ENCODE measurements at places on chromosomes 5 and 9.

- DNase-seq, result no peak
Observed at GRCh38 chr5:3324421-3325101, 271.1 kb upstream of the IRX1 start.

DNA sequence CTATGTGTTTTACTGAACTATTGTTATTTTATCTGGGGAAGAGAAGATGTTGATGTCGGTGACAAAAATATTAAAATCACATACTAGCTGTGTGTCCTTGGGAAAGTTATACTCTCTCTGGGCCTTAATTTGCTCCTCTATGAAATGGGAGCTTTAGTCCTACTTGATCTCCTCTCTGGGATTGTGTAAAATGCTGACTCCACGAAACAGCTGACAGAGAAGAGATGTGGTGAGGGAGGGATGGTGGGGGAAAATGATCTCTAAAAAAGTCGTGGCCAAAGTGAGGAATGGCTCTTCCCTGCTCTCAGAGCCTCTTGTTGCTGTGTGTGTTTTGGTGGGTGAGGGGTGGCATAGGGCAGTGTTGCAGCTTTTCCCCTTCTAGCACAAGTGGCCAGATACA lies 173.7 kb downstream of the MELK start:
- no peak for DNase-seq

DNA sequence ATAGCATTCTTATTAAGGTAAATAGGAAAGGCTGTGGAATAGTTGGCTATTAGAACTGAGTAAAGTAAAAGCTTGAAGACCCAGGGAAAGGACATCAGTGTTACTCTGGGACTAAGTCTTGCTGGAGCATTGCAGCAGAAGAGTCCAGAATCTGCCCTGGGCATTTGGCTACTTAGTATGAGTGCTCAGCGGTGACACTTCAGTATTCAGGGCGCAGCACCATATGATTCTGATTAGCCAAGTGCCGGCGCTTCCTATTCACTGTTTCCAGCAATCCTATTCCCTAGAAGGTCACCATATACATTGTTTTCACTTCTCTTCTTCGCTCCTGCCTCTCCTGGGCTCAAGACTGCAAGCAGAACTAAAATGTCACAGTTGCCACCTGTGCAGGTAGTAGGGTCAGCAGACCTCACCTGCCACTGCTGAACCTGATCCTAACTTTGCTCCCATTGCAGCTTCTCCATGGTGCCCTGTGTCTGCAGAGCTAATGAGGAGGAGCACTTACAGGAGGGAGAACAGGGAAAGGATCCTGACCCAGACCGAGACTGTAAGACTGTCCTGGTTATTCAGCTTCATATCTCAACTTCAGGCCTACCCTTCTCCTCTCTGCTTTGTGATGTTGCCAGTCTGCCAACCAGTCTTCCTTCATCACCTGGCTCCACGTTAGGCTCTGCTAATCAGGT lies 313.6 kb upstream of the PIK3R1 start:
- no peak for DNase-seq

DNA sequence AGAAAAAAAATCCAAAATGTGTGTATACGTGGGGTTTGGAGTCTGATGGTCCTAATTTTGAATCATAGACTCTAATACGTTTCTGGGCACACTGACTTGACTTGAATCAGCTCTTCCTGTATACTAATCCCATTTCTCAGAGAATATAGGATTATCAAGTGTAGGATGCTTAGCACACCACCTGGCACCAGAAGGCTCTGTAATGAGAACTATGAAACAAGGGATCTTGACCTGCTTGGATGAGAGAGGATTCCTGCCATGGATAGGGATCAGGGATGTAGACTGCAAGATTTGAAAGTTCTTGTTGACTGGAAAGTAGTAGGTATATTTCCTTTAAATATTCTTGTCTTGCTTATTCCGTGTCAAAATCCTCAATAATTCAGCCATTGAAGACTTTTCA lies 7.8 kb downstream of the HSPA4 start:
- DNase-seq, result no peak

DNA sequence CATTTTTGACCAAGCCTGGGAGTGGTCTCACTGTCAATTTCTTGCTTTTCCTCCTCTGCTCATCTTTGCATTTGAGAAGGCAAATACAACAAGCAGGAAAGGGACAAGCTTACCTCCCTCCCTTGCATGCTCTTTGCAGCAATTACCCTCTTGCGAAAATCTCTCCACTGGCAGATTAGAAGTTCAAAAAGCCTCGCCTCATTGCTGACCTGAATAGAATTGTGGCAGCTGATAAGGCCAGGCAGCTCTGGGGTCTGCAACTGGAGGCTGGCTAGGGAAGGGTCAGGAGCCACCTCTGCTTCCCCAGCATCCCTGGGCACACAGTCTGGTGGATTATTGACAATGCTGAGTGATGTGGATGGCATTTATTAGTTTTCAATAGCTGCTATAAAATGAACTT lies 362.3 kb upstream of the KIF2A start:
- no peak for DNase-seq

- DNase-seq, result no peak
Observed at GRCh38 chr9:72599874-72600534, 78.6 kb downstream of the TMC1 start.

DNA sequence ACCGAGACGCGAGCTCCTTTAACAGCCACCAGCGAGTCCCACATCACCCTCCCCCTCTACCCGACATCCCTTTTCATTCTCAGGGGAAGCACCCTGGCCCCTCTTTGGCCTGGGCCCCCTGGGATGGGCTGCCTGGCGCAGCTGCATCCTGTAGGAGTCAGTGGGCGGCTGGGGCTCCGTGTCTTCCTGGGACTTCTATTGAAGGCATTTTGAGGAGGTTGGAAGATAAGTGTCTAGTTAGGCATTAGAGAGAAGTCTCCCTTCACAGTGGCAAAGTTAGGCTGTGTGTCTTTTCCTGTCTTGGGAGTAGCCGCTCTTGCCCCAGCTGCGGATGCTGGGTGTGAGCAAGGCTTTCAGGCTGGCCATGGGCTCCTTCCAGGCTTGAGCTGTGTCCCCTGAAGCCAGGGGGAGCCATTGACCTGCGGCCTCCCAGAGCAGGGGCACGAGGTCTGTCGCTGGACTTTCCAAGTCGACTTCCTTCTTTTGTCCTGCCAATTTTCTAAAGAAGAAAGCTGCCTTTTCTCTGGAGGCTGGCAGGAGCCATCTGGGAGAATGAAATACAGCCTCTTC lies 18.6 kb upstream of the NKD2 start:
- DNase-seq, result no peak

GRCh38 chr5:149426931-149427330 lies 47.8 kb upstream of the IL17B start:
- DNase-seq, result no peak

- no peak for DNase-seq
Observed at GRCh38 chr5:156836846-156837245, 13.2 kb upstream of the PPP1R2B start.

GRCh38 chr5:115770466-115770865 lies 46.0 kb downstream of the CDO1 start:
- no peak for DNase-seq

GRCh38 chr5:80067016-80067415 lies 31.9 kb downstream of the THBS4 start:
- no peak for DNase-seq

- DNase-seq, result no peak
Observed at GRCh38 chr9:13171261-13171660, 108.2 kb downstream of the MPDZ start.

- DNase-seq, result no peak
Observed at GRCh38 chr9:109307380-109308240, 13.2 kb downstream of the EPB41L4B start.

DNA sequence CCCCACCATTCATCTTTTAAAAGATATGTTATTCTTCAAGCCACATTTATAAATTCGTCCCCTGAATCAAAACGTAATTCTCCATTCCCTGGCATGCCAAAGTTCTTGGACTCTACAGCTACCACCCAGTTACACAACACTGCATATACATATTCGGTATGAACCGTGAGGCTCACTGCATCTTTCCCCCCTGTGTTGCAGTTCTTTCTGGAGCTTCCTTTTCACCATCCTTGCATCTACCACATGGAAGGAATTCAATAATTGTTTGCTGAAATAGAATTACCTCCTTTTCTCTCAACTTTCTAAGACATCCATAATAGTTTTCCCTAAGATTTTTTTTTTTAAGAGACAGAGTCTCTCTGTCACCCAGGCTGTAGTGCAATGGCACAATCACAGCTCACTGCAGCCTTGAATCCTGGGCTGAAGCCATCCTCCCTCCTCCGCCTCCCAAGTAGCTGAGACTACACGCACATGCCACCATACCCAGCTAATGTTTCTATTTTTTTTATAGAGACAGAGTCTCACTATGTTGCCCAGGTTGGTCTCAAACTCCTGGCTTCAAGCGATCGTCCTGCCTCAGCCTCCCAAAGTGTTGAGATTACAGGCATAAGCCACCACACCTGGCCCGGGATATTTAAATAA lies 3.3 kb downstream of the LPAR1 start:
- DNase-seq, result no peak

DNA sequence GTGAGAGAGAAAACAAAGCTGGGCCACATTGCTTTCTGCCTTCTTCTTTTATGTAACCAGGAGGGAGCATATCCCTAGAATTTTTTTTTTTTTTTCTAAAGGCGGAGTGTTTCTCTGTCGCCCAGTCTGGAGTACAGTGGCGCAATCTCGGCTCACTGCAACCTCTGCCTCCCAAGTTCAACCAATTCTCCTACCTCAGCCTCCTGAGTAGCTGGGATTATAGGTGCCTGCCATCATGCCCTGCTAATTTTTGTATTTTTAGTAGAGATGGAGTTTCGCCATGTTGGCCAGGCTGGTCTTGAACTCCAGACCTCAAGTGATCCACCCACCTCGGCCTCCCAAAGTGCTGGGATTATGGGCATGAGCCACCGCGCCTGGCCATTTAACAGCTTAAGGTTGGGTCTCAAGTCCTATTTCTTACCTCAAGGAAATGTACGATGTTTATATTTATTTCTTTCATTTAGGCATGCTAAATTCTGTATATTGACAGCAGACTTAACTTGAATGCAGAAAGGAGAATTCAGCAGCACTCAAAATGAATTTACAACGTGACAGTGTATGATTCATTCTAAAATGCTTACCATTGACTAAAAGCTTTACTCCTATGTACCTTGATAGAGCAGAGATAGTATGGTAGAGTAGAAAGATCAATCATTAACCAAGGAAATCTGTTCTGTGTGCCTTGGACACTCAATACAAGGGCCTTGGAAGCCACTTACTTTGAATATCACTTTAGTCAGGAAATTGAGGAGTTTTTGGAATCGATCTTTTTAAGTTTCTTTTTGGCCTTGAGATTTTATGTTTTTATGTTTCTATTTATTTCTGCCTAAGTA lies 100.9 kb downstream of the F2RL2 start:
- no peak for DNase-seq

- no peak for DNase-seq
Observed at GRCh38 chr5:160905285-160905684, 53.3 kb upstream of the ATP10B start.

DNA sequence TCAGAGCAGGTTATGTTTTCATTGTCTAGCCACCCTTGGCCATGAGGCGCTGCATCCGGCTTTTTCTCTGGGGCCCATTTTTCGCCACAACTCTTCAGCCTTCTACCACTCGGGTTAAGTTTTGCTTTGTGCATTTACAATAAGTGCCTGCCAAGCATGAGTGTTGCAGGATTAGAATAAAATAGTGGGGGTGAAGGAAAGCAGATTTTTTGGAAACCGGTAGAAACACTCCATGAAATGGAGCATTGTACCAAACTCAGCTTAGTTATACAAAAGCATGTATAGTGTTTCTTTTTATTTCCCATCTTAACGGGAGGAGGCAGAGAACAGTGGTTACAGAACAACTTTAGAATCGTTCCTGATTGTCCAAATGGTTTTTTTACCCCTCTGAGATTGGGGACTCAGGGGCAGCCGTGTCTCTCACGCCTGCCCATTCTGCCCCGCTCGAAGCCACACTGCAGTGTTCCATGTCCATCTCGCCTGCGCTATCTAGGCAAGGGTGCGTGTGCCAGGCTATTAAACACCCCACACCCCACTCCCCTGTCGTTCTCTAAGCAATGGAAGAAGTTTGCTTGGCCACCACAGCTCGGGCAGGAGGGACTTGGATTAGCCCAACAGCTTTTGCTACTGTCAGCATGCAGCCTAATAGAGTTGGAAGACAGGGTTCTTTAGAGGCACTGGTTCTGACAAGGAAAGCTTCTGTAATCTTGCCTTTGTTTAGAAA lies 268.8 kb upstream of the WWC1 start:
- DNase-seq, result no peak

DNA sequence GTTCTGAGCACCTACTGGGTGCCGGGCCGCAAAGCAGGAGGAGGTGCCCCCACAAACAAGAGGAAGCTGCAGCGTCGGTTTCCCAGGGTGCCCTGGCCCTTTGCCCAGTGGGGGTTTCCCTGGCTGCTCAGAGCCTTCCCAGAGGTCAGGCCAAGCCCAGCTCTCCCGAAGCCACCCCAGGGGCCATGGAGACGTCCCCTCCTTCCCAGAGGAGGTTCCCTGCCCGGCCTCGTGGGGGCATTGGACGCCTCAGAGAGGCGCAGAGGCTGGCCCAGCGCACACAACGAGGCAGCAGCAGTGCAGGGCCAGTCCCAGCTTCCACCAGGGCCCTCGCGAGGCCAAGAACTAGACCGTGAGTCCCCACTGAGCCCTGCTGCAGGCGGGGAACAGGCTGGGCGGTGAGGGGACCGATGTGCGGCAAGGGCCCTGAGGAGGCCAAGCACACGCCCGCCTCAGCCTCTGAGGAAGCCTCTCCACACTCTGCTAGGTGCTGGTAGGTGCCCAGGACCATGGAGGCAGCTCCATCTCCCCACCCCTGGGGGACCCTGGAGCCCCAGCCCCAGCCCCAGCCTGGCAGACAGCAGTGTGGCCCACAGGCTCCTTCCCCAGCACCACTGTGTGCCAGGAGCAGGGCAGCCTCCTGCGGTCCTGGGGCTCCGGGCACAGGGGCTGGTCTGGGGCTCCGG lies 7.0 kb downstream of the DIPK1B start:
- no peak for DNase-seq

GRCh38 chr9:72363908-72364678 lies 915 bp downstream of the ZFAND5 start:
- DNase-seq, result no peak

GRCh38 chr9:14987858-14988257 lies 77.6 kb upstream of the FREM1 start:
- DNase-seq, result no peak

- DNase-seq, result no peak
Observed at GRCh38 chr5:37787742-37788141, 52.1 kb downstream of the GDNF start.

GRCh38 chr5:36033486-36033885 lies 33.2 kb downstream of the UGT3A2 start:
- no peak for DNase-seq

DNA sequence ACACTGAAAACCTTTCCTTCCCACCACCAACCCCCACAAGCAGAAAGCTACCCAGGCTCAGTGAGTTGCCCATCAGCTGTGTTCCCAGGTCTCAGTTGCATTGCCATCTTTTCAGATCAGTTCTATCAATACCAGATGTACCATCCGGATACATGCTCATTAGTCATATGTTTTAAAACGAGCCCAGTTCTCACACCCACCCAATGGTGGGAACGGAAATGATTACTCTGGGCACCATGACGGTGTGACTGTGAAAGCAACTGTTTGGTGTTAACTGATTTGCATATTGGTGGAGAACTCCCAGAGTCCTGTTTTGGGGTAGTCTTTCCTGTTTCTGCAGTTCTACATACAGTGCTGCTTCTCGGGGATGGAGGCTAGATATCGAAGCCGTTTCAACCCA lies 212.3 kb downstream of the TRIM36 start:
- DNase-seq, result no peak

- no peak for DNase-seq
Observed at GRCh38 chr9:89712283-89712682, 107.5 kb downstream of the GADD45G start.

All from NT2/D1 (cell line).